ENCODE measurements at places on chromosomes 5 and 9.

- no peak for DNase-seq
These were observed 295.7 kb downstream of the EDIL3 start for GRCh38 chr5:84088996-84089395.

GRCh38 chr9:38226491-38226951 lies 157.5 kb upstream of the SHB start:
- DNase-seq, result no peak

DNA sequence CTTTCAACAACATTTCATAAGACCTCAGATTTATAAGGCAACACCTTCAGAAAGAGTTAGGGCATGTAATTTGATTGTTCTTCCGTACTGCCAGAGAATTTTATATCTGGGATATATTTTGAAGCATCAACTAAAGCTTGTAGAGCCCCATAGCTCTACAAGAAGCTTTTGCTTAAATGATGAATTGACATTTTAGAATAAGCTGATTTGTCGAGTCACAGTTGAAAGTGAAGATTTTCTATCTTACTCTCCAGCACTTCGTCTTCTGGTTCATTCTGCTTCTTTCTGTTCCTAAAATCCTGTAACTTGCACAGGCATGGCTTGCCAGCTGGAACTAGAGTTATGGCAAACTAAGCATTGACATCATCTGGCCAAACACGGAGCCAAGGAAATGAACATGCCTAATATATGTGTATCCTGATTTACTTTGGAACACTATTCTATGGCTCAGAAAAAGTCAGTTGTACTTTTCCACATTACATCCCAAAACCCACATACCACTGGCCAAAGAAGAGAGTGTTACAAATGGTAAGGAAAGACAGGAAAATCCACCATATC lies 68.6 kb upstream of the MAST4 start:
- DNase-seq, result no peak

- DNase-seq, result no peak
These were observed 213.9 kb downstream of the GABBR2 start for GRCh38 chr9:98494852-98495251.

DNA sequence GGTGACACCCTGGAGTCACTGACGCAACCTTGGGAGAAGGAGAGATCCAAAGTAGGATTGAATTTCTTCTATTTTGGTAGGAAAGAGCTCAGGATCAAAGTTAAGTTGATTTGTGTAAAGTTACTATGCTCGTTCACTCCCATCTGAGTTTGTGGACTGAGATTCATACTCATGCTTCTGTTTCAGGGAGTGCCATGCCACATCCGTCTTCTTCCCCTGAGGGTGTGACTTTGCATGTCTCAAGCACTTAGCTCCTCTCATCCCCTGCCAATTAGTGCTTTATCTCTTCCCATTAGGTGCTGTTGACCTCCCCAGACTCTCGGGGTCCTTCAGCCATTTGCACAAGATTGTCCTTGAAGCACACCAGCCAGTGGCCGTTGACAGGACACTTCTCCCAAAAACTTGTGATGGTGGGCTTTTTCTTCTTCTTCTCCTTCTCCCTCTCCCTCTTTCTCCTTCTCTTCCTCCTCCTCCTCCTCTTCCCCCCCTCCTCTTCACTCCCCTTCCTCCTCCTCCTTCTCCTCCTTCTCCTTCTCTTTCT lies 232.2 kb upstream of the KLF4 start:
- DNase-seq, result no peak

- no peak for DNase-seq
These were observed 402.3 kb downstream of the DEPDC1B start for GRCh38 chr5:60297658-60298057.

Measured in T follicular helper cell (primary cell).